ENCODE measurements at places on chromosomes 7 and 10. TPM values are rescaled to one million over a fixed set of nuclear protein-coding genes. Genes with fewer than 3 reads are reported as not detected.

The SLC16A12 gene
- total RNA-seq = not detected

The RARRES2 gene
- 144 TPM for total RNA-seq

The CCDC7 gene
- 56.9 TPM for total RNA-seq

The LIPF gene
- 7.1 TPM for total RNA-seq

The KIAA1549 gene
- total RNA-seq = 0.11 TPM

The SEMA3C gene
- total RNA-seq = 16.6 TPM

The CASTOR2 gene
- 4.9 TPM for total RNA-seq

The CABCOCO1 gene
- total RNA-seq = not detected

The IFIT1B gene
- not detected for total RNA-seq

The UPK3BL2 gene
- total RNA-seq = 43.5 TPM

The HILPDA gene
- 19.3 TPM for total RNA-seq

The BICC1 gene
- total RNA-seq = 9.3 TPM

The ASAH2B gene
- 0.21 TPM for total RNA-seq

The FXYD4 gene
- total RNA-seq = not detected

The PRSS1 gene
- total RNA-seq = not detected

The OR2A5 gene
- total RNA-seq = not detected

The PTPRN2 gene
- 7.3 TPM for total RNA-seq

The HABP2 gene
- total RNA-seq = not detected

The NPSR1 gene
- not detected for total RNA-seq

The PLEKHS1 gene
- not detected for total RNA-seq

The CLDN4 gene
- 0.21 TPM for total RNA-seq

The AFAP1L2 gene
- 30.4 TPM for total RNA-seq

The HOXA4 gene
- total RNA-seq = 2.1 TPM

The MGAM2 gene
- total RNA-seq = not detected

The HTRA1 gene
- total RNA-seq = 112 TPM

The CCDC172 gene
- not detected for total RNA-seq

The LIPN gene
- not detected for total RNA-seq

The OR6V1 gene
- total RNA-seq = not detected

The ASAH2 gene
- total RNA-seq = 0.21 TPM

The PRKG1 gene
- total RNA-seq = 50.2 TPM

All from ascending aorta (tissue), 2 donors.